PC-9 (cell line): ENCODE measurements at places on chromosomes 1 and 21. TPM values are rescaled to one million over a fixed set of nuclear protein-coding genes. Genes with fewer than 3 reads are reported as not detected.
A peak's percentile ranks its signal among the peaks of the same experiment; 100 is the strongest.

Gene DVL1
- 95.8 and 98.4 TPM in 2 replicates for total RNA-seq

Gene CD84
- total RNA-seq: not detected in 2 replicates

Gene CLCA4
- not detected in 2 replicates for total RNA-seq

Gene SERTAD4
- total RNA-seq: 12.9 and 22.6 TPM in 2 replicates

Gene KCNN3
- total RNA-seq: 0.33 and 1.1 TPM in 2 replicates

Gene SRM
- 50.3 and 55.3 TPM in 2 replicates for total RNA-seq

Gene LORICRIN
- not detected in 2 replicates for total RNA-seq

Gene RAVER2
- 12.4 and 13.1 TPM in 2 replicates for total RNA-seq

Gene ITLN1
- total RNA-seq: not detected in 2 replicates

Gene CFAP107
- total RNA-seq: not detected in 2 replicates

GRCh38 chr1:30675761-30676160 is 47.6 kb downstream of the MATN1 start:
- H3K36me3 ChIP-seq: no peaks in the 10 kb centered on the region
- peaks cover 5% of the 10 kb centered on the region; the same call in 1 of the 2 replicates for H3K4me1 ChIP-seq
- H3K27ac ChIP-seq: no peak overlapping the region
- no peaks in the 10 kb centered on the region for H3K27me3 ChIP-seq
- DNase-seq: no peak

DNA sequence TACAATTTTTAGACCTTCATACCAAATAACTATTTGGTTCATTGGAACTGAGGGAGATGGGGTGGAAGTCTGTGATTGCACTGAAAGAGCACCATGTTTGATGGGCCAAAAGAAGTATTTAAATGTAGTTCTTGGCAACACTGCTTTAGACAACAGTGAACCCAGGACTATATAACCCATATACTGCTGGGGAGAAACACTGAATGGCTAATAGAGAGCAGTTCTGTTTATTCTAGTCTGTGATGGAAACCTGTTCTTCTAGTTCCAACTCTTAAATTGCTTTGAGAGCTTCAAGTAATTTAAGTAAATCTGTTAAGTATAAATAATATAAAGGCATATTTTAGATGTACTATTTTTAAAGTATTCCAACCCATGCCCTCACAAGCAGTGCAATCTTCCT is 96.3 kb downstream of the NIBAN1 start:
- H3K4me1 ChIP-seq: peaks cover 3% of the 10 kb centered on the region; the same call in 1 of the 2 replicates
- no peak overlapping the region for H3K4me3 ChIP-seq
- no peak overlapping the region for H3K27ac ChIP-seq
- DNase-seq: no peak
- H3K36me3 ChIP-seq: no peaks in the 10 kb centered on the region

DNA sequence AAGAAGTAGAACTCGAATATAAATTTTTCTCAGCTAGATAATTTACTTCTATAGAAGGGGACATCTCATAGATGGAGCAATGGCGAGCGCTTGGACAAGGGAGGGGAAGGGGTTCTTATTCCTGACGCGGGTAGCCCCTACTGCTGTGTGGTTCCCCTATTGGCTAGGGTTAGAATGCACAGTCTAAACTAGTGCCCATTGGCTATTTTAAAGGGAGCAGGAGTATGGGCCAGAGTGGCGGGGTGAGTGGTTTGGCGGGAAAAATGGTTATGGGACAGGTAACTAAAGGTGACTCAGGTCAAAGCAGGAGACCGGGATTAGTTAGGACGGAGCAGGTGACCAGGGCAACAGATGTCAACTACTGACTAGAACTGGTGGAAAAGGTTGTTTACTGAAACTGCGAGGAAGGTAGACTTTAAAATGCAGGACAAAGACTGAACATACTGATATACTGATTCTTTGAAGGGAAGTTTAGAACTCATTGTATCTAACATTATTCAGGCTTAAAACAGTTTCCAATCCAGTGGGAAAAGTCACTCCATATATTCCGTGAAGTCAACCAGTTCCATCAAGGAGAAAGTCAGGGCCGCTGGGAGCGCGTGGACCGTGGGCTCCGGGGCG is 940 bp upstream of the ATAD3A start:
- peak overlapping the region; percentile 85 for H3K4me3 ChIP-seq
- H3K27ac ChIP-seq: peak overlapping the region; percentile 76
- H3K4me1 ChIP-seq: peaks cover 7% of the 10 kb centered on the region
- no peaks in the 10 kb centered on the region for H3K27me3 ChIP-seq

DNA sequence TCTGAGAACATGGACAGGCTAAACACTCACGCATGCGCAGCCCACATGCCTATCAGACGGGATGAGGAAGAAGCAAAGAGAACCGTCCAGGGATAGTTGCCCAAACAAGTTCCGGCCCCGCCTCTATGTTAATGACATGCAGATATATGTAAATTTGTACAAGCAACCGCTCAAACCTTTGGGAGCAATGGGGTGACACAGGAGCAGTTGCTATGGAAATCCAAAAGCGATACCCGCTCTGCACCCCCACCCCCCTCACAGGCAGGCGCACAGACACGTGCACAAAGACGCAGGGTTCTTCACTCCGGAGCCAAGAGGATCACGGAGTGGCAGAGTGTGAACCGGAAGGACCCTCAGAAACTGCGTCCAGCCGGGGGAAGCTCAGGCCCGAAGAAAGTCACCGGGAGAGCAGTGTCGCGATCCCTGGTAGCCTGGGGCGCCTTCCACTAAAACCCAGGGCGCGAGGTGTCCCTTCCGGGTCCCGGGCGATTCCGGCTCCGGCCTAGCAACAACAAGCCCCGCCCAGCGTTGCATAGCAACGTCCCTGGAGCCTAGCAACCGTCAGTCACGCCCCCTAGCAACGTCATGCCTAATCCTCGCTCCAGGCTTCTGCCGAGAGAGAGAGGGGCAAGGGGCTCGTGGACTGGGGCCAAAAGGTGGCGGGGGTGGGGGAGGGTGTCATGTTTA is 24.1 kb upstream of the ADGRB2 start:
- no peaks in the 10 kb centered on the region for H3K36me3 ChIP-seq
- peaks cover 10% of the 10 kb centered on the region; the same call in 1 of the 2 replicates for H3K4me1 ChIP-seq
- H3K4me3 ChIP-seq: peak overlapping the region; percentile 65
- peak overlapping the region; percentile 54 for H3K27ac ChIP-seq
- H3K27me3 ChIP-seq: no peaks in the 10 kb centered on the region

DNA sequence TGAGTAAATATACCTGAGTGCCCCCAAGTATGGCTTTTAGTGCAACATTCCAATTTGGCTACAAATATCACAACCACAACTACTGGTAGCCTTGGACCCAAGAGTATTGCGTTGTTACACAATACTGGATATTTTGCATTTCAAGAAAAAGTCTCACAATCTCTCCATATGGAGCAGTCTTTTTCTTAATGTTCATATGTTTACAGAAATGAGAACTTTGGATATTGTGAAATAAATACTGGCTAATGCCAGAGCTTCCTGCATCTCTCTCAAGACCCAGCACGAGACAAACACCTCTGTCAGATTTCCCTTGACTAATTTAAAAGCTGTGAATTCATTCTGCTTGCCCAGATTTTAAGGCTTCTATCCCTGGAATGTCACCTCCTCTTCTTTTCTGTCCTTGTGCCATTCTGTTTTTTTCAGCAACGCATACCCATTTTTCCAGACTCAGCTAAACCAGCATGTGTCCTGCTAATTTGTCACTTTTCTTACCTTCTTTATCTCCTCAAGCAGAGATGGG is 136.2 kb upstream of the BACE2 start:
- H3K36me3 ChIP-seq: no peaks in the 10 kb centered on the region
- H3K27ac ChIP-seq: no peak overlapping the region
- DNase-seq: no peak
- H3K27me3 ChIP-seq: peaks cover 12% of the 10 kb centered on the region

GRCh38 chr1:201468501-201468843 is 516 bp downstream of the PHLDA3 start:
- no peaks in the 10 kb centered on the region for H3K27me3 ChIP-seq
- H3K27ac ChIP-seq: peak overlapping the region; percentile 95
- H3K36me3 ChIP-seq: peaks cover 22% of the 10 kb centered on the region
- no peak for DNase-seq

- H3K4me1 ChIP-seq: peaks cover 25% of the 10 kb centered on the region
- peaks cover 23% of the 10 kb centered on the region for H3K36me3 ChIP-seq
- H3K27ac ChIP-seq: peak overlapping the region; percentile 88
- peak overlapping the region; percentile 62 for H3K4me3 ChIP-seq
Observed at GRCh38 chr1:233614173-233614742, 352 bp downstream of the KCNK1 start.

GRCh38 chr1:116504308-116505156 is 66.3 kb downstream of the CD58 start:
- peak overlapping the region; percentile 86 for H3K27ac ChIP-seq
- H3K4me3 ChIP-seq: no peak overlapping the region
- peak; percentile 92 for DNase-seq
- H3K27me3 ChIP-seq: no peaks in the 10 kb centered on the region

DNA sequence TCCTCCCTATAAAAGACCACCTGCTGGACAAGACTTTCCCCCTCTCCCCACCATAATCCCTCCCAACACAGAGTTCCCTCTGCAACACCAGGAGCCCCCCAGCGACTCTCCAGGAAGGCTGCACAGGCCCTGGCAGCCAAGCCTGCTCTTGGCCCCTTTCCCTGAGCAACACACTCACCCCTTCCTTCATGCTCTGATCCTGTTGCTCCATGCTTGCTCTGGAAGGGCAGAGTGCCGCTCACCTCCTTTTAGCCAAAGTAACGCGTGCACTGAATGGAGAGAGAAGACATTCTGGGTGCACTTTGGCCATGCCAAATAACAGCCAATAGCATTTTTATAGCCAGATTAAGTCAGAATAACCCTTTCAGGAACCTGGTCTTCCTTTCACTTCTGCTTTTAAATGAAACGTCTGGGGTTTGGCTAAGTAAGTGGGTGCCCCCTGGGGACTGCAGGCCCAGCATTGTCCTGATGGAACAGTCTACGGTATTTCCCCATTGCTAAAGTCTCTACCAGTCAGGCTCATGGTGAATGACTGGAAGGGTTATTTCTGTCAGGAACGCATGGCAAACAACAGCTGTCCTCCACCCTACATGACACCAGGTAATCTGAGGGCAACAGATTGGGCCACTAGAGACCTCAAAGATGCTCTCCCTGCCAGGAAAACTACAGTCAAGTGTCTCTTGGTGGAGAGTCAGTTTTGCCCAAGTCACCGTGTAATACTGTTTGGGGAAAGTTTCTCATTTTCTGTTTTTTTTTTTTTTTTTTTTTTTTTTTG is at the start of gene SLC2A5:
Gene SLC2A5 (minus strand): TSS at position 310 of the 775 bp plus-strand sequence. CDS start 99 bp downstream, at position 211.
- DNase-seq: no peak
- no peak within 1 kb of the TSS for H3K4me3 ChIP-seq
- H3K27ac ChIP-seq: no peak within 1 kb of the TSS
- no peaks in the 10 kb centered on the region for H3K4me1 ChIP-seq

GRCh38 chr1:206415942-206416341 is 54.3 kb upstream of the IKBKE start:
- peaks cover 32% of the 10 kb centered on the region for H3K4me1 ChIP-seq
- H3K4me3 ChIP-seq: no peak overlapping the region
- no peaks in the 10 kb centered on the region for H3K27me3 ChIP-seq
- H3K36me3 ChIP-seq: peaks cover 29% of the 10 kb centered on the region
- DNase-seq: no peak
- no peak overlapping the region for H3K27ac ChIP-seq

DNA sequence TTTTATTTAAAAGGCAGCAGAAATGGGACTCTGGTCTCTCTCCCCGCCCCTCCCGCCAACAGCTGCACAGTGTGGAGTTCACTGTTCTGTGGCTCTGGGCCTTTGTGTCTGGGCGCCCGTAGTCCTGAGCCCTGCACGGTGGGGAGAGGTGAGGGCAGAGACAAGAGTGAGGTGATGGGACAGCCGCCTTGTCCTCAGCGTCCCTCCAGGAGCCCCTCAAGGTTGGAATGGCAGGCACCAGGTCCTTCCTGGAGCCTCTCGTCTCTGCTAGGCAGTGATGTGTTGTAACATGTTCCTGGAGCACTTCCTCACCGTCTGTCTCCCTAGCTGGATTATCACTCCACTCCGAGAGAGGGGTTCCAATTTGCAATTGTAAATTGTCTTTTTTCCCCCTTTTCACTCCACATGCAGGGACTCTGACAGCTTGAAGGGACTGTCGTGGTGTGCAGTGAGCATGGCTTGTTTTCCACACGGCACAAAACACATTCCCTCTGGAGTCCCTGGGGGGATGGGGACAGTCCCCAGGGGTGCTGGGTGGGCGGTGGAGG is 44.6 kb upstream of the C1orf174 start:
- DNase-seq: no peak
- no peak overlapping the region for H3K4me3 ChIP-seq
- H3K27ac ChIP-seq: no peak overlapping the region
- H3K4me1 ChIP-seq: no peaks in the 10 kb centered on the region
- peaks cover 98% of the 10 kb centered on the region for H3K27me3 ChIP-seq
- no peaks in the 10 kb centered on the region for H3K36me3 ChIP-seq

DNA sequence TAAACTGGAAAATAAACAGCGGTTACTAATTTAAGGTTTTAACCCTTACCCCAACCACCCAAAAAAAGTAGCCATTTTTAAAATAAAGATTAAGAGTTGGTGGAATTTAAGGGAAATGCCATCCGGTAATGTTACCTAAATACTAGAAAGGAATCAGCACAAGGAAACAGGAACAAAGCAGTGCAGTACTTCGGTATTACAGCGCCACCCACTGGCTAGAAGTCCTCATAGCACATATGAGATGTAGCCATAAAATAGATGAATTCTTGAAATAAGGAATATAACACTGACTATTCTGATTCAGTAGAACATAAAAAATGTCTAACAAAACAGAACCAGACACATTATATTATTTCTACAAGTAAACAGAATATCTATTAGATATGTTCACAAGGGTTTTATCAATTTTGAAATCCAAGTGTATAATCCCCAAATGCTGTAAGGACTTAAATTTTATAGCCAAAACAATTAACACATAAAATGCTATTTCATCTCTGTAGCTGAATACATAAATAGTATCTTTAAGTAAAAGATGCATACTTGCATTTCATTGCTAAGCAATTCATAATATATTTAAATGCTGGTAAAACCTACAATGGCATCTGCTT is 58.8 kb downstream of the FRRS1 start:
- H3K4me3 ChIP-seq: no peak overlapping the region
- no peak overlapping the region for H3K27ac ChIP-seq
- no peaks in the 10 kb centered on the region for H3K4me1 ChIP-seq
- no peaks in the 10 kb centered on the region for H3K36me3 ChIP-seq
- DNase-seq: peak; percentile 55
- no peaks in the 10 kb centered on the region for H3K27me3 ChIP-seq

DNA sequence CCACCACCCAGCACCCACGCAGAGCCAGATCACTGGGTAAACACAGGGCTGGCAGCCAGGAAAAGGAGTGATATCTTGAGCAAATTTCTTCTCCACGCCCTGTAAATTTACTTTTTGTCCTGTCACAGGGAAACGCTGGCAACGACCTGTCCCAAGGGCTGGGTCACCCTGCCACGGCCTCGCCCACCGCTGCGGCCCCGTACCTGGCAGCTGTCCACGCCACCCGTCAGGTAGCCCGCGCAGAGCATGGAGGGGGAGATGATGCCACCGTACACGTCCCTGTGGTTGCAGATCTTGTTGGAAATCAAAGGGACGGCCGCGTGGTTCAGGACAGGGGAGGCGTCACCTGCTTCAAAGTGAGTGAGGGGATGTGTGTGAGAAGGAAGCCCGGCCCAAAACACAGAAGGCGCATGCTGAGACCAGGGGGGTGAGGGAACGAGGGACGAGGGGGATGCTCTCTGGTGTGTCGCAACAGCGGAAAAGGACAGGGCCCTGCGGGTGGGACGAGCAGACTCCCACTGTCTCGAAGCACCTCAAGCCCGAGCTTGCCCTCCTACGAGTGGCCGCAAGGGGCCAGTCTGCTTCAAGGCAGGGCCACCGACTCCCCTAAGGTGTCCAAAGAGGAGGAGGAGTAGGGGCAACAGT is 10.1 kb upstream of the TFF1 start:
- no peak for DNase-seq
- H3K36me3 ChIP-seq: no peaks in the 10 kb centered on the region
- H3K4me1 ChIP-seq: no peaks in the 10 kb centered on the region
- H3K4me3 ChIP-seq: no peak overlapping the region
